ENCODE measurements at places on chromosomes 2 and 18.

DNA sequence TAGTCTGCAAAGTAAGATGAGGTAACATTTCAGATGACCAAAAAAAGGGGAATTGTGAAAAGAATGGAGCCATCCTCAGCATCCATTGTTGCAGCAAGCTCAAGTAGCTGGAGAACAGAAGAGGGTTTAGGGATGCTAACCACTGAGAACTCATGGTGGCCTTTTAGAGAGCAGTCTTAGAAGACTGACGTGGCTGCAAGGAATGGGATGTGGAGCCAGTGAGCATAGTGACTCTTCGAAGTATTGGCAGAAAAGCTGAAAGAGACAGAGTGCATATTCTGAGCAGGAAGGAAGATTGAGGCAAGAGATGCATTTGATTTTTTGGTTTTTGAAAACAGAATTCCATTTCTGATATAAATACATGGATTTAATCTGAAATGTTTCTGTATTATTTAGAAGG lies 151.2 kb downstream of the UBE2E3 start:
- DNase-seq, result no peak

DNA sequence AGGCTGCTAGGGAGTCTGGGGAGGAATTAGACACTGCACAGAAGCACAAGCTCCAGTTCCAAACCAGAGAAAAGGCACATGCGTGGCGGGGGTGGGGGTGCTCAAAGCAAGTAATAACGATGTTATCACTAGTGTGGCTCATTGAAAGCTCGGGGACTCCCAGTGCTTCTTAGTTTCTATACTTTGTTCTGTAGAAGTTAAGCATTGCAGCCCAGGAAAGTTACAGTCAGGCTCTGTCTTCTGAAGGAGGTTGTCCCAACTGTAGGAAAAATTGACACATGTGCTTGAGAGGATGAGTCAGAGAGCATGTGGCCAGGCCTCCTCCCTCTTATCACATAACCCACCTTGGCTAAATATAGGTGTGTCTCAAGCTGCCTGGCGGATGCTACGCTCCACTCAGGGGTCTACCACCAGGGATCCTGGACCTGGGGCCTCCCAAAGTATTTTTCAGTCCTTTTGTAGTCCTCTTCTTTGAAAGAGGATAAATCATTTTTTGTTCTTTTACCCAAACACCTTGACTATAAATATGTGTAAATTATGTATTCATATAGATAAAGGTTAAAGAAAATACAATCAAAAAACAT lies 3.8 kb downstream of the GALNT5 start:
- DNase-seq, result no peak

DNA sequence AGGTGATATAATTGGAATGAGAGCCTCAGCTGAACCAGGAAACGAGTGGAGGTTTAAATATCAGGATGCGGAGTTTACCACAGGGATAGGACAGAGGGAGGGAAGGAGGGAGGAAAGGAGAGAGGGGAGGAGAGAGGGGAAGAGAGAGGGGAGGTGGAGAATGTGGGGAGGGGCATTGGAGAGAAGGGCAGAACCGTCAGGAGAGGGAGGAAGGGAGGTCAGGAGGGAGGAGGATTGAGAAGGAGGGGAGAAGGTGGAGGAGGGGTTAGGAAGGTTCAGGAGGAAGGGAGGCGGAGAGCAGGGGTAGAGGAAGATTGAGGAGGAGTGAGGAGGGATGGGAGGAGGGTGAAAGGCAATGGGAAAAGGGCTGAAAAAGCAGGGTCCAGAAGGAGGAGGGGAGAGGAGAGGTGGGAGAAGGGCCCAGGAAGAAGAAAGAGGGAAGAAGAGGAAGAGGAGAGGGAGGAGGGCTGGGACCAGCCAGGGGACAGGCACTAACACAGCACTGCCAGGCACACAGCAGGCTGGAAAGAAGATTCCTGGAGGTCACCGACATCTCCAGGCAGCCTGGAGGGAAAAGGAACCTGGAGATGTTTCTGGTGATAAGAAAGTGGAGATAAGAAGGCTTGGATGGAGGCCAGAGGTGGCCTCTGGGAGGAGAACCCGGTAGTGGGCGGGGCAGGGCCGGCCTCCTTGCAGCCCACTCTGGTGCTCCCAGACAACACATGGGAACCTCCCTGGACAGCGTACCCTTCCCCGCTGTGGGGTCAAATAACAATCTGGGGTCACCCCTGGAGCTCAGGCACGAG lies 176.7 kb upstream of the SMAD2 start:
- no peak for DNase-seq

GRCh38 chr2:50443288-50443687 lies 588.6 kb downstream of the NRXN1 start:
- DNase-seq, result no peak

DNA sequence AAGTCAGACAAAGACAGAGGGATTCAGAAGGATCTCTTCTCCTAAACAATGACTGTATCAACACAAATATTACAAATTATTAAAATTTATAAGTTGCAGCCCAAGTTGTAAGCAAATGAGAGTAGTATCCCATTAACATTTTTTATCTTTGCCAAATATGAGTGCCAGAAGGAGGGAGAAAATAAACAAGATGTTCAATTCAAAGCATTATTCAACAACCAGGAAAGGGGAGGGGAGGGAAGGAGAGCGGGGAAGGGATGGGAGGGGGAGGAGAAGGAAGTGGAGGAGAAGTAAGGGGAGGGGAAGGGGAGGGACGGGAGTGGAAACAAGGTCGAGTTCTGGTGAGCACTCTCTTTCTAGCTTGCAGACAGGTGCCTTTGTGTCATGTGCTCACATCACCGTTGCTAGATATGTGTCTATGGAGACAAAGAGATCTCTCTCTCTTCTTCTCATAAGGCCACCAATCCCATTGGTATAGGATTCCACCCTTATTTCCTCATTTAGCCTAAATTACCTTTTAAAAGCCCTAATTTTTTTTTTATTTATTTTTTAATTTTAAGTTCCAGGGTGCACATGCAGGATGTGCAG lies 679.6 kb upstream of the CHAC2 start:
- no peak for DNase-seq

DNA sequence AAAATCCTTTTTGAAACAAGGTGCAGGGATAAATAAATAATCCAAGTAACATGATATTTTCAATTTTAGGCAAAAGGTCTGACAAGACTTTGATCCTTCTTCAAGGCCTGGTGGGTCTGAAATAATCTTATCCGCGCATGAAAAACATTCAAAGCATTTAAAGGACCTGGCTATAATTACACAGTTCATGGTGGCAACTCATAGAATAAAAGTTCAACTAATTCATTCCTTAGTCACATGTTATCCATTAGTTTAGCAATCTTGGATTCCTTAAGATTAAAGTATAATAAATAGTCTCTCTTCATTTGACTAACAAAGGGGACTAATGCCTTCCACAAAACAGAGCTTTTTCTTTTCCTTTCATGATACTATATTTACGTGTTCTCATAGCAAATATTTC lies 21.0 kb upstream of the SLC38A11 start:
- no peak for DNase-seq

DNA sequence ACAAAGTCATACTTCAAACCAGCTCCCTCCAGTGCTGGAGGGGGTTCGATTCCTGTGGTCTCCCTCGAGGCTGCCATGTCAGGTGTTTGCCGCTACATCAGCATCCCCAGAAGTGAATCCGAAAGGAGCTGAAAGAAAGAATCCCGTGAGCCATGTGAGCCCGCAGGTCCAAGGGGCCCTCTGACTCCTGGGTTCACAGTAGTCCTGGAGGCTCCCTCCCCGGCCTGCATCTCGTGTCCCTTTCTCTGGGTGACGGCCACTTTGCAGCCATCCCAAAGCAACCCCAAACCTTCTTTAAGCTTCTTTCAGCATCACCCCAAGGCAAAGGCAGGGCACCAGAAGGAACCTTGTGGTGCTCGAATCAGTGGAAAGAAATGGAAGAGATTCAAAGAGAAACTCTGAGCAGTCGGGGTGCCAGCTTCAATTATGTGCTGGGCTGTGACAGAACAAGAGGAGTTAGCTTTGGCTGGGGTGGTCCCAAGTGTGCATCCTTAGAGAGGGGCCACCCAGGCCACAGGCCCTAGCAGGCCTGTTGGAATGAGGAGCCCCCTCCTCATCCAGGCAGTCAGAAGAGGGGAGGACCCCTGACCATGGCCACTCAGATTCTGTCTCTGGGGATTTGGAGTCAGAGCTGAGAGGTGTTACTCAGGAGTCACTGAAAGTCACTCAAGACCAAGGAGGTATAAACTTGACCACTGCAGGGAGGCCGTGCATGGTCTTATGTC lies 59.7 kb downstream of the CIB4 start:
- DNase-seq, result no peak

DNA sequence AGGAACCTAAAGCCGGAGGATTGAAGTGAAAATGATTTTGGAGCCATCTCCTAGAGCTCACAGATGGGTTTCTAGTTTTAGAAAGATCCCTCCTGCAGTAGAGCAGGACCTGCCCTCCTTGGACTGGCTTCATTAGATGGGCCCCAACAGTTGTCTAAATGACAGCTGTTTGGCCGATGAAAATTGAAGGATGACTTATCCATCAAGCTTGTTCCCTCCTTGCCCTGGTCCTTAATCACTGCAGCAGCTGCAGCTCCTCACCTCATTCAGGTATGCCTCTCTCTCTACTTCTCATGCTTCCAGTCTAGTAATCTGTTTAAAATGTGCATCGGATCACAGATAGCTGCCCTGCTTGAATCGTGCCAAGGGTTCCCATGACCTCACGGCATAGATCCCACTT lies 677.6 kb downstream of the BCL11A start:
- no peak for DNase-seq

DNA sequence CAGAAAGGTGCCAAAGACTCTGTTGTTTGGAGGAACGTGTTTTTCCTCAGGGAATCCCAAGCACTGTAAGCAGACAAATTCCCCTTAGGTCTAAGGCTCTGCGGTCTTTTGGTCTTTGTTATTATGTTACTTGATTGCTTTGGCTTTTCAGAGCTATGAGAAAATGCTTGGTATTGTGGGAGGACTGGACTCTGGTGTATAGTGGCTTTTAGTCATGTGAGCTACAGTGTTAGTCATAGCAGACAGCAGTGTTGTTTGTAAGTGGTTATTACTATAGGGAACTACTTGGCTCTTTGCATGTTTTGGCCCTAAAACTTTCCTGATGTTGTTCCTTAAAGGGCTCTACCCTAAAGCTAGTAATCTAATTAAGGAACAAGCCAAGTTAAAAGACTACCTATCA lies 956.2 kb upstream of the LRATD1 start:
- DNase-seq, result no peak

DNA sequence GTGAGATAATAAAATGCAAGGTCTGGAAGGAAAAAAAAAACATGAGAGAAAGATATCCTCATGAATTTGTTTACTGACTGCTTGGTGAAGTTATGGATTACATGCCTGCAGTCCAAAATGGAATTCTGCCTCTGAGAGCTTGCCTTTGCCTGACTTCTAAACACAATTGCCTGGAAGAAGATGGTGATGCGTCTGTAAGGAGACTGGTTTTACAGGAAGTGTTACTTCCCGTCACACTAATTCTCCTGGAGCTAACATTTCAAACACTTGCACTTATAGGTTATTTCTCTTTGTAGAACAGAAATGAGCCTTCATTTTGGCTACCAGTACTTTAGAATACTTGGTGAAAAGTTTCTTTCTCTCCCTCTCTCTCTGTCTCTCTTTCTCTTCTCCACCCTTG lies 884.3 kb downstream of the TSN start:
- no peak for DNase-seq

- DNase-seq, result no peak
Observed at GRCh38 chr2:191321861-191322662, 76.9 kb downstream of the MYO1B start.

GRCh38 chr2:200095436-200095835 lies 140.1 kb downstream of the MAIP1 start:
- DNase-seq, result no peak

- DNase-seq, result no peak
Observed at GRCh38 chr2:239246723-239247122, 154.1 kb downstream of the HDAC4 start.

- DNase-seq, result no peak
Observed at GRCh38 chr18:58288921-58289797, 245.1 kb downstream of the NEDD4L start.

DNA sequence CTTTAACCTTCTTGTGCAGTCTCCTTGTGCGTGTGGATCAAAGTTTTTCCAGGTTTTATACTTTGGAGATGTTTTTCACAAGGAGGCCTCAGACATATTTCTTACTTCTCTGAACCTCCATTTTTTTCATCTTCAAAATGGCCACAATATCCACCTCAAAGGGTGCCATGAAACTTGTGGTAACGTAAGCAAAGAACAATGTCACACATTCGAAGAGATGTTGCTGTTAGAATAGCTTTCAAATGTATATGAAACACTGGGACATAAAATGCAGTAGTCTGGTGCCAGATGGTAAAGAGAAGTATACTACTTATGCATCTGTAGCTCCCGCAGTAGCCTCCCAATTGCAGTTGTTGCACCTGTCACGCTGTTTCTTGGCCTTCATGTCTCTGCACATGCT lies 2.6 kb upstream of the KRCC1 start:
- no peak for DNase-seq

- no peak for DNase-seq
Observed at GRCh38 chr18:76322686-76323085, 172.4 kb downstream of the ZNF516 start.

GRCh38 chr2:84823788-84824187 lies 57.1 kb downstream of the TRABD2A start:
- DNase-seq, result no peak

- DNase-seq, result no peak
Observed at GRCh38 chr2:168976034-168976654, 55.0 kb downstream of the ABCB11 start.

DNA sequence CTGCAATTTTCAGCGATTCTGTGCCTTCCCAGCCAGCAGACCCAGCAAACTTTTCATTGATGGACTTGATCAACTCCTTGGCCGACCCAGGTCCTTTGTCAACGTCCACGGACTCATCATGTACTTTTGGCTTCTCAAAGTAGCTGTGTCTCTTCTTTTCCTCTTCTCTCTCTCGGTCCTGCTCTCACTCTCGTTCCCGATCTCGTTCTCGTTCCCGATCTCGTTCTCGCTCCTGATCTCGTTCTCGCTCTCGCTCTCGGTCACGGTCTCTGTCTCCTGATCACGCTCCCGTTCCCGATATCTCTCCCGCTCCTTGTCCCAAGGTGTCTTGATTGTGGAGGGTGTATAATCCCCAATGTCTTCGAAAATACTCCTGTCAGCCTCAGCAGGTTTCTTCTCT lies 219.5 kb upstream of the FANCL start:
- no peak for DNase-seq

DNA sequence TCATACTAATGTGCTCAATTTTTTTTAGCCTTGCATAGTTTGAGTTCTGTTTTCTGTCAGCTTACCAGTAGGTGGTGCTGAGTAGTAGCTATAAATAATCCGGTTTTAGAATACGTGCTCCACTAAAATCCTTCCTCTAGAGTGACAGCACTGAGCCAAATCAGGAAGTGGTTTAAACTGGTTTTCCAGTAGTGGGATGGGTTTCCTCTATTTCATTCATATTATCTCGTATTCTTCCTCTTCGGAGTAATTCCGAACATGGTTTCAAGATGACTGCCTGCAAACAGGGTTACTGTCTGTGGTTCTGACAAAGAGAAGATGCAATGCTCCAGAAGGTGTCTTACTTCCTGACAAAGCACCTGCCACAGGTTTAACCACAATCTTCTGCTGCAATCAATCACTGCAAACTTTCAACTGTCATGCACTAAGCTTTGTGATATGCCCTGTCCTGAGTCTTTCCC lies 496.9 kb upstream of the VRK2 start:
- DNase-seq, result no peak

- no peak for DNase-seq
Observed at GRCh38 chr2:188187726-188188125, 103.9 kb upstream of the GULP1 start.

GRCh38 chr18:49023271-49023937 lies 72.6 kb upstream of the SMAD7 start:
- no peak for DNase-seq

- peak; percentile 67 for DNase-seq
Observed at GRCh38 chr2:142131010-142131669, at the start of gene LRP1B. TSS of gene LRP1B (minus strand) at chr2:142131016. CDS start at chr2:142130729, 287 bp downstream.

- DNase-seq, result no peak
Observed at GRCh38 chr18:9067823-9068222, 34.7 kb upstream of the NDUFV2 start.

All from hippocampal formation (tissue), 2 donors.